ENCODE measurements at places on chromosomes 2 and 18.
A peak's percentile ranks its signal among the peaks of the same experiment; 100 is the strongest.

DNA sequence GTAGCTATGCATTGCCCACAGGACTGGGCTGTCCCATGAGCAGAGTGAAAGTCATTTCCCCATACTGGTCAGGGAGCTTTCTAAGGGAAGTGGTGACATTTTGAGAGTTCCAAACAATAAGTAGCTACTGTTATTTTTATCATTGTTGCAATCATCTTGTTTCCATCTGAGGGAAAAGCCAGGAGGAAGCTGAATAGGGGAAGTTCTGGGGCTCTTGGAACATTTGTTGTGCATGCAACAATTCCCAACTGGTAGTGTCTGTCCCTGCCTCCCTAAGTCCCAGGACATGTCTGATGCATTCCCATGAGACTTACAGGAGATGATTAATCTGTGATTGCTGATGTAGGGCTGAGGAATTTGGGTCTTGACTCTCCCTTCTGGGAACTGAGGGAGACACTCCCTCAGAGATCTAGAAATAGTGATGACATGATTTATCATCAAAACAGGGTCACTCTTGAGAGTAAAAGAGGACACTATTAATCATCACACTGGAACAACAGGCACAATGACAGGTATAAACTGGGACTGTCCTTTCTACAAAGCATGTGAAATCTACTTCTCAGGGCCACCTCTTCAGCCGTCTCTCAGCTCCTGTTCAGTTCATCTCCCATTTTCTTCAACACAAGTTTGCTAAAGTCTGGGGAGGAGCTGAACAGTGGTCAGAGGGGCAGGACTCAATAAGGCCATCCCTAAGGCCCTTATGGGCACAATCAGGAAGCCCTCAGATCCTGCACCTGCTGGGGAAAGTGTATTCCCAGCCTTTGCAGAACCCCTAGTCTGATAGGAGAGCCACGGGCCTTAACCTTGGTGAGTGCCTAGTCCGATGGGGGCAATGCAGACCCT is 28.0 kb upstream of the MARCO start:
- DNase-seq, result no peak

GRCh38 chr2:59176737-59177136 is 935.6 kb upstream of the FANCL start:
- DNase-seq, result no peak

GRCh38 chr2:47239119-47239969 is 84.2 kb upstream of the STPG4 start:
- no peak for DNase-seq

DNA sequence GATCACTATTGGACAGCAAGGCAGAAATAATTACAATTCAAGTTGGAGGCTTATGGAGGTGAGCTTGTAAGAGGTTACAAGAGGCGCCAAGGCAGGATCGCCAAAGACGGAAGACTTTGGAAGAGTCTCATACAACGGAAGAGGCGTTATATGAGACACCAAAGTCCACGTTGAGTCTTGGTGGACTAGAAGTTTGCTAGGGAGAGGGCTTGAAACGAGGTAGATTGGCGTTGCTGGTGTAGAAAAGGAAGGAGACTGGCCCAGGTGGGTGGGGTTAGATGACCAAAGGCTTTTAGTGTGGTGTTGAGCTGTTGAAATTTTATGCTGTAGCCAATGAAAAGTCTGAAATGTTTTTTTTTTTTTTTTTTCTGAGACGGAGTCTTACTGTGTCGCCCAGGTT is 1.4 kb downstream of the MSH2 start:
- DNase-seq, result no peak

GRCh38 chr2:232835687-232836208 is 34.3 kb upstream of the SNORC start:
- no peak for DNase-seq

DNA sequence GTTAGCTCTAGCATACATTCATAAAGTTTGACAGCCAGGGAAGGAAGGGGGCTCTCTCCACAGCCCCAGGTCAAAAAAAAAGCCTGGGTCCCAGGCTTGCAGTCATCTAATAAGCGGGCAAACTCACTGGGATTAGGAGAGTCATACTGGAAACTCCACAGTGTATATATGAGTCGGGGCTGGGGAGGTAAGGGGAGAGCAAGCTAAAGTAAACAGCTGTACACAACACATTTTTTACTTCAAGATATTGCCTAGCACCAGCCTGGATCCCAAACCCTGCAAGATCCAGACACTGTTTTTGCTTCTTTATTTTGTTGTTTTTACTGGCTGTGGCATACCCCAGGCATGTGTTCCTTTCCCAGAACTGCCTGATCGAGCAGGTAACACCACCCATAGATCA is 291.3 kb upstream of the TANK start:
- DNase-seq, result no peak

- DNase-seq, result no peak
Observed at GRCh38 chr2:203018181-203018580, 3.5 kb downstream of the NBEAL1 start.

GRCh38 chr2:86368161-86368824 is 30.9 kb upstream of the REEP1 start:
- DNase-seq, result peak; percentile 36

GRCh38 chr2:237304763-237305514 is 109.0 kb downstream of the COL6A3 start:
- DNase-seq, result no peak

DNA sequence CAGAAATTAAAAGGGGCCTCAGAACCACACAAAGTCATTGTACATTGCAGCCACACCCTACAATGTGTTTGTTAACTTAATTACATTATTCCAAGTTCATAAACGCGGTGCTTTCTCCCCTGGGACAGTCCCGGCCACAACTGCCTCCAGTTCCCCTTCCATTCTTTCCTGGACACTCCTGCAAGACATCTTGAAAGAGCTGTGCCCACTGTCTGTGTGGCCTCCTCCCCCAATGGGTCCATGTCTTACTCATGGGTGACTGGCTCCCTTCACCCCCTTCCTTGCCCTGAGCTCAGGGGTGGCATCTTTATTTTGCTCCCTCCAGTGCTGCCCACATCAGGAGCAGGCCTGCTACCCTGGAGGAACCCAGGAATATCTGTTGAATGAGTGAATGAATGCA is 287.7 kb downstream of the MYT1L start:
- no peak for DNase-seq

- no peak for DNase-seq
Observed at GRCh38 chr2:47072018-47072691, 83.0 kb downstream of the STPG4 start.

GRCh38 chr2:226652983-226653765 is 146.4 kb downstream of the IRS1 start:
- no peak for DNase-seq

GRCh38 chr2:73255007-73255644 is 21.0 kb downstream of the CCT7 start:
- DNase-seq, result no peak

DNA sequence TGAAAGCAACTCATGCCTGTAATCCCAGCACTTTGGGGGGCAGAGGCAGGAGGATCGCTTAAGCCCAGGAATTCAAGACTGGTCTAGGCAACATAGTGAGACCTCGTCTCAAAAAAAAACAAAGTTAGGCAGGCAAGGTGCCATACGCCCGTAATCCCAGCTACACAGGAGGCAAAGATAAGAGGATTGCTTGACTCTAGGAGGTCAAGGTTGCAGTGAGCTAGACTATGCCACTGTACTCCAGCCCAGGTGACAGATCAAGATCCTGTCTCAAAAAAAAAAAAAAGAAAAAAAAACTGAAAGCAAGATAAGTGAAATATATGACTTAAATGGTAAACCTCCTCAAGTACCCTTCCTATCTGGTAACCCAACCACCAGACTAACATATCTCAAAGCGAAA is 59.8 kb downstream of the USP34 start:
- DNase-seq, result no peak

DNA sequence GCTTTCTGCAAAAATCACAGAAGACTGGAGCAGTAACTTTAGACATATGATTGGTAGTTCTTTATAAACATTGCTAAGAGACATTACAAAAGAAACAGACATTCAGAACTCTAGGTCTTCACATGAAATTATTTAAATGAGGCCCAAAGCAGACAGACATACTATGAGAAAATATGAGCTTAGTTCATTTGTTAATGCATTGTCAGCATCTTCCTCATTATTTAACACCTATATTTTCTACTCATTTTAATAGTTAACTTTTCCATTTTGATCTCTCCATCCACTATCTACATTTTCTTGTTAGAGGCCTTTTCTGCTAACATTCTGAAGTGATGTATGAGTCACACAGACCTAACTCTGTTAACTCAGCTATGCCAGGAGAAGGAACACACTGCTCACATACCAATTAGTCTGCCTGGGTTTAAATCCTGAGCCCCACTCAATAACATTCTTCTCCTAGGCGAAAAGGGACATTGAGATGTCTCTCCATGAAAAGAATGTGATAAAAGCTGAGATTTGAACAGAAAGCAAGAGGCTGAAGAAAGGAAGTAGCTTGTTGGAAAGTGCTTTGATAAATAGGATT is 400.3 kb upstream of the PKDCC start:
- DNase-seq, result no peak

- DNase-seq, result no peak
Observed at GRCh38 chr18:62605685-62606084, 82.9 kb downstream of the ZCCHC2 start.

DNA sequence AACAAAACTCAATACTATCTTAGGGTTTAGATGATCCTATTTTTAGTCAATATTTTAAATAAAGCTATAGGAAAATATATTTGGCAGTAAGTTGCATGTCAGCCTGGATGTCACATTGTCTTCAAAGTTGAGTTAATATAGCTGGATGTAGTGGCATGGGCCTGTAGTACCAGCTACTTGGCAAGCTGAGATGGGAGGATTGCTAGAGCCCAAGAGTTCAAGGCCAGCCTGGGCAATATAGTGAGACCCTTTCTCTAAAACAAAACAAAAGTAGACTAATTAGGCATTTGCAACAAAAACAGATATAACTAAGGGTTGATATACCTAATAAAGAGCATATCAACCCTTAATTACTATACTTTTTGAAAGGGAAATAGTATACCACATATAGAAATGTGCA is 254.6 kb upstream of the KCNJ3 start:
- DNase-seq, result no peak

GRCh38 chr2:173132531-173132930 is 56.9 kb downstream of the MAP3K20 start:
- DNase-seq, result no peak

DNA sequence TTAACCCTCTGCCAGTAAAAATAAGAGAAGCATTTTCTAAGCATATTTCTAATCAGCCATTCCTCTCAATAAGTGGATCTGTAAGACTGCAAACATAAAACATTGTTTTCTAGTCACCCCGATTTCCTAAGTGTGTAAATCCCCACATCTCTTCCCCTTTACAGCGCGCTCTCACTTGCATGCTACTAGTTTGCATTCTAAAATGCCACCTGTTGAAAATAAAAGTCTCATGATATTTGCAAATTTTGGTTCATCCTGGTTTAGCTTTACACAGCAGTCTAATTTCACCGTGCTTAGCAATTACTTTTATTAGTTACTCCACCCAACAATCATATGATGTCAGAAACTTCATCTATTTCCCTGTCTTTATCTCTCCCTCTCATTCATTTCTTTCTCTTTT is 1230.7 kb upstream of the ZEB2 start:
- no peak for DNase-seq

DNA sequence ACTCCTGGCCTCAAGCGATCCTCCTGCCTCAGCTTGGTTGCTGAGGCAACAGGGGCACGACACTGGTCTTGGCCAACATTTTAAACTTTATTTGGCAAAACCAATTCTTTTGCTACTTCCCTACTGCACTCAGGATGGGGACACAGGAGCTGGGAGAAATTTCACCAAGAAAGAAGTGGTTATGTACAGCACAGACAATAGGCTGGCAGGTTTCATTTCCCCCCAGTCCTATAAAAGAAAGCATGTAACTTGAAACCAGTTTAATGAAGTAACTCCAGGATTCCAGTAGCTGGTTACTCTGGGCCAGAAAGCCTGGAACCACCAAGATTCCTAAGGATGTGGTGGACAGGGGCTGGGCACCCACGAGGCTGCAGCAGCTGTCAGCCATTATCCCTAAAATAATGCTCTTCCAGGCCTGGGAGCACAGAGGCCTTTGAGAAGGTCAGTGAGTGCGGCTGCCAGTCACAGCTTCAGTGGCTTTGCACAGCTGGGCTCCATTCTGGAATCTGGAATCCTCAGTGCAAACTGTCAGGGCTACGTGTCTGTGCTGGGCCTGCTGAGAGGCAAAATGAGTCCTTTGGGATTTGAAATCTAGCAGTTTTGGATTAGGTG is 142.3 kb upstream of the ITGA6 start:
- DNase-seq, result no peak

DNA sequence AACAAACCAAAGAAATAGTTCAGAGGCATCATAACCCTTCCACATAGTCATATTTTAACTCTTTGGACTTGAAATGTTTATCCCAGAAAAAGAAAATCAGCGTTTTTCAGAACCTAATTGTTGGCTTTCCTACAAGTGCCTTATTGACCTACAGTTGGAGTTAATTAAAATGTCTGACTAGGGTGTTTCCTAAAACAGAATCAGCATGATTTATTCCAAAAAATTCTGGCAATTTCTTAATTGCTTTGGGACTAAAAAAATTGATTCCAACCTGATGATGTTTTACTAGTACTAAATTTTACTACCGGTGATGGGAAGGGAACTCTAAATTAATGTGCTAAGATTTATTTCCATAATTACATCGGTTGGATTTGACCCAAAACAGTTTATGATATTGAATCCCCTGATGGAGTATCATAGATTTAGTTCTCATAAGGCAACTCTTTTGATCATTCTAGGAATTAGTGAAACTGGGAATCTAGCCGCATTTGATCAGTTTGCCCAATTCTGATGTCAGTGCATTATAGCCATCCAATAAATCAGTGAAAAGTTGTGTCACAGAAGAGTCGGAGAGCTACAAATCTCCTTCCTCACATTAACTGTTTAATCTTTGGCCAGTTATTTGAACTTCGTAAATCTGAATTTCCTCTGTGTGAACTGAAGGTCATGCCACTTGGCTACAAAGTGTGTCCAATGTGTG is 134.3 kb upstream of the DSEL start:
- no peak for DNase-seq
